NCI-H1930 (cell line): ENCODE measurements at places on chromosomes 6 and 20.

DNA sequence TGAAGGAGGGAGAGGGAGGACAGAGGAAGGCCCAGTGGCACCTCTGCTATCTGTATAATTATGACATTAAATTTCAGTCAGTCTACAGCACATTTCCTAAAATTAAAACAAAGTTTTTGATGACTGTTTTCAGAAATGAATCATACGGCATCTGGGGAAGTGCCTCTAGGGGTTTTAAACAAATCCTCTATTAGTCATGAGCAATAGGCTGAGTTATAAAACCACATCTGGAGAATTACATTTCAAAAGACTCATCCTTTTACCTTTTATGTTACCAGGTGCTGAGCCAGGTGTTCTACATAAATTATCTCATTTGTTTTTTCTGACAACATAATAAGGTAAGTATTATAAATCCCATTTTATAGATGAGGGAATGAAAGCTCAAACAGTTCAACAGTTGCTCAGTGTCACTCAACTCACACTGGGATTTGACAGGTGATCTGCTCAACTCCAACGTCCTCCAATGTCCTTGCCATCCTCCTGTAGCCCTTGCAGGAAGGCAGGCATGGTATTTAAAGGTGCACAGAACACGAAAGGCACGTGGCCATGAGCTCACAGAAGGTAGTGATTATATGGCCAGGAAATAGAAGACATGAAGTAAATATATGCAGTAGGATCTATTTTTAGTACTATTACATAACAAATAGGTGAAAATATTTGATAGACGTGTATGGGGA, 184.2 kb upstream of the MAN1A1 start:
- DNase-seq = peak; percentile 43

- DNase-seq = no peak
Measured at GRCh38 chr6:50096296-50096695, 46.6 kb upstream of the DEFB112 start.

GRCh38 chr6:142975365-142975764, 30.4 kb upstream of the HIVEP2 start:
- DNase-seq = no peak

GRCh38 chr6:52508261-52508739, 68.6 kb downstream of the TRAM2 start:
- DNase-seq = no peak

- DNase-seq = no peak
Measured at GRCh38 chr6:120965814-120966213, 368.5 kb downstream of the TBC1D32 start.

DNA sequence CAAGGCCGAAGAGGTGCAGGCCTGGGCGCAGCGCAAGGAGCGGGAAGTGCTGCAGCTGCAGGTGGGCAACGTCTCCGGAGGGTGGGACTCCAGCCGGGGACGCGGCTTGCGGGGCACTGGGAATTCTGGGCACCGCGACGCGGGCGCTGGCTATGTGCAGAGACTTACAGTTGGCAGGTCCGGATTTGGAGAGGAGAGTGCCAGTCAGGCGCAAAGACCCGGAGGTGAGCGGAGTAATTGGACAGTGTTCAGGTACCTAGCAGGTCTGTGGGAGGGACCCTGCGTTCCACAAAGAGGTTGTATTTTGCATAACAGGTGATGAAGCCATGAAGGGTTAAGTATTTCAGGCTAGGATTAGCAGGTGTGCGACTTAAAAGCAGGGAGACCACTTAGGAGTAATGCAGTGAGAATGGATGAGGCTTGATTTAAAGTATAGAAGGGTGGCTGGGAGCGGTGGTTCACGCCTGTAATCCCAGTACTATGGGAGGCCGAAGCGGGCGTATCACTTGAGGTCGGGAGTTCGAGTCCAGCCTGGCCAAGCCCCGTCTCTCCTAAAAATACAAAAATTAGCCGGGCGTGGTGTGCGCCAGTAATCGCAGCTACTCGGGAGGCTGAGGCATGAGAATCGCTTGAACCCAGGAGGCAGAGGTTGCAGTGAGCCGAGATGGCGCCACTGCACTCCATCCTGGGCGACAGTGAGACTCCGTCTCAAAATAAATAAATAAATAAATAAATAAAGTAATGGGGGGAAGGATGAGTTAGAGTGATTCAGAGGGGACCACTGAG, 1.0 kb downstream of the MRPS26 start:
- no peak for DNase-seq

DNA sequence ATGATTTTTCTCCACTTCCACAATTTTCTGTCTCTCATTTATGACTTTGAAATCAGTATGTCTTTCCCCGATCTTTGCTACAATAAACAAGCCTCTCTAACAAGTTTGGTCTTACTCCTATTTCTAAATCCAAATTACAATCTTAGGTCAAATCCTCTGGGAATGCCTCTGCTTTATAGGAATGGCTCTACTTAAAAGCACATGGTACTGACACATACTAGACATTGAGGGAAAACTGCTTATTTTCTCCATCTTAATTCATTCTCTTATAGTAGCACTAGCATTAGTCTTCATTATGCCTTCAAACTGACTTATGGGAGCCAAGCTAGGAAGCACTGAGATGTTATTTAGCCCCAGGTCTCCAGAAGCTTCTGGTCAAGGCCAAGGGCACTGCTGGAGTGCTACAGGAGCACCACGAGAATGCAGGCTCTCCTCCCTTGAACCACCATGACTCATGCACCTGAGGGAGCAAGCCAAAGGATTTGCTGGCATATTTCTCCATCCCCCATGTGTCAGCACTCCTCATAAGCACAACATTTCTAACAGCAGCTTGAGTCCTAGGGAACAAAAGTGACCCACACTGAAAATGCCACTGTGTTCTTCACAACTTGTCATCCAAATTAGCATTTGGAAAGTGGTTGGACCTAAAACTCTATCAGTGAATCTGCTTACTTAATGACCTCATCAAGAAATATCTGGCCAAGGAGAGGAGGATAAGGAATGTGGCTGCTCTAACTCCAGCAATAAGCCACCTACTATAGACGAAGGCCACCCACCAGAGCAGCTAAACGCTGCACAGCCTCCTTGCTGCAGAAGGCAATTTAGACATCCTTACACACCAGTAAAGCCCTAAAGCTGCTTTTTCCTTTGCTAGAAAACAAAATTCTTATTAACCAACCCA, 156.8 kb upstream of the KCNQ5 start:
- no peak for DNase-seq

DNA sequence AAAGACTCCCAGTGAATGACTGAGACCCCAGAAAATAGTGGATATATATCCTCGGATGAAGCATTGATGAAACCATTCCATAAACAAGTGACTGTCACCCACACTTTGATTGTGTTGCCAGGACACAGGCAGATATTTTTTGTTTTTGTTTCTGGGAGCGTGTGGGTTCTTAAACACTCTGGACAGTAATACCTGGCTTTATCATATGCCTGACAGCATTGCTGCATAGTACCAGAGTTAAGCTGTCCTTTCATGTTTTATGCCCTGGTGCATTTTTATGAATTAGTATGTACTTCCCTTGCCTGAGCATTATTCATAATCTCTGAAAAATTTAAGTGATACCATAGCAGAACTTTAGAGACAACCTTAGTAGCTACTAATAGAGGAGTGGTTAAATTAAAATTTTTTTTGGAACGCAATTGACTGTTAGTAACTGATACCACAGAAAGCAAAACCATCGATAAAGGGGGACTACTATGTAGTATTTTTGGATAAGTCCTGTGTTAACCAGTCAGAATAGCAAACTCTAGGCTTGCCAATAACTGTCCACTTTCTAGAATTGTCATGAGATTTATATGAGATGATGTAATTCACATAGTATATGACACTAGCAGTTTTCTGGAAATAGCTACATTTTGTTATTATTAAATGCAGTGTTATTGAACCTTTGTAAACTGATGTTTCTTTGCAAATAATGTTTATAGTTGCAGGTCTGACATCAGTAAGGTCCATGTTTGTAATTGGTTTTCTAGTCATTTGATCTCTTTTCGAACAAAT, 30.4 kb downstream of the SENP6 start:
- no peak for DNase-seq

DNA sequence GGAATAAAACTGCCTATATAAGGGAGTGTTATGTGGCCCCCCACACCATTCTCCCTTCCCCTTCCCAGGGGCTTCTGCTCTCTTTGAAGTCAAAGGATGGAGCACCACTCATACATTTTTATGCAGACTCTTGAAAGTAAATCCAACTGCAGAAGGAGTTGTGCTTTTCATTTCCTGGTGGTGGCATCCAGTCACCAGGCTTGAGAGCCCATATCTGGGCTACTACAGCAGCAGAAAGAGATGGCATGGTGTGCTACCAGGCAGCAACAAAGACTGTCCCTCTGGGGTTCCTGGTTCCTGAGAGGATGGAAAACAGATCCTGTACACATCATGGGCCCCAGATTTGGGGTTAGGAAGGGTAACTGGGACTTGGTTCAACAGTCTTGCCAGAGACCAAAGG, 226.4 kb downstream of the CLIC5 start:
- no peak for DNase-seq

DNA sequence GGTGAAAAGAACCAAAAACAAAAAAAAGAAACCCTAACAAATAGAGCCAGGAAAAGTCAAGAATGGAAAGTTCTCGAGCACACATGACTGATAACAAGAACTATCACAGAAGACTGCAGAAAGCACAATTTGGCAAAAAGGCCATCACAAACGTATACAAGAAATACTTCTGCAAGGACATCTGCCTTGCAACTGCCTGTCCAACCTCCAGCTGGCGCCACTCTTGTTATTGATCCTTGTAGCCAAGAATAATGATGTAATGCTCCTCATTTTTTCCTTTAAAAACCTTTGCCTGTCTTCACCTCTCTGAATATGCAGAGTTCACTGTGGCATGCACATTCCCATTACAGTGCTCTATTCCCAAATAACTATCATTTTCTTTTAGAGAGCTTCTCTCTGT, 87.9 kb upstream of the BMP5 start:
- DNase-seq = no peak

- DNase-seq = no peak
Measured at GRCh38 chr6:7590918-7591302, 912 bp downstream of the SNRNP48 start.

GRCh38 chr6:144834426-144835038, 549.4 kb downstream of the UTRN start:
- DNase-seq = no peak

- DNase-seq = no peak
Measured at GRCh38 chr20:49603209-49603627, 35.3 kb upstream of the PTGIS start.

DNA sequence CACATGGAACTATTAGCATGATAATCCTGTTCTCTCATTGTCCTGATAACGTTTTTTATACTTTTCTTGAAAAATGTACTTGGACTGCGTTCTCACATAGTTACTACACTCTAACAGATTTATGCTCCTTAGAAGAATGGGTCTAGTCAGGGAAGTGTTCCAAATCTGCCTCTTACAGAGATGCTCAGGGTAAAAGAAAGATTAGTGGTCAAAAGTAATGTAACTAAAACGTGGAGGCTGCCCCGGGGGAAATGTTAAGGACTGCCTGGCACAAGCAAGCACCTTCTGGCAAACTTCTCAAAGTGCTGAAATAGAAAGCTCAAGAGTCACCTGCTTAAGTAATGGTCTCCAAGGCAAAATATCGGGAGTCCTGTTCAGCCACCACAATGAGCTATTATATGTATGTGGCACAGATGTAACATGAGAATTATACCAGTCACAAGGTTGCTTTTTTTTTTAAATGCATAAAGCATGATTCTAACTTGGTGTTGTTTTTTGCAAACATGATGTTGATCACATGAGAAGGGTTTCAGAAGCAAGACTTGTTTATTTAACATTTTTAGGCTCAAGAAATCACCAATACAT, 244.5 kb upstream of the JARID2 start:
- DNase-seq = no peak

DNA sequence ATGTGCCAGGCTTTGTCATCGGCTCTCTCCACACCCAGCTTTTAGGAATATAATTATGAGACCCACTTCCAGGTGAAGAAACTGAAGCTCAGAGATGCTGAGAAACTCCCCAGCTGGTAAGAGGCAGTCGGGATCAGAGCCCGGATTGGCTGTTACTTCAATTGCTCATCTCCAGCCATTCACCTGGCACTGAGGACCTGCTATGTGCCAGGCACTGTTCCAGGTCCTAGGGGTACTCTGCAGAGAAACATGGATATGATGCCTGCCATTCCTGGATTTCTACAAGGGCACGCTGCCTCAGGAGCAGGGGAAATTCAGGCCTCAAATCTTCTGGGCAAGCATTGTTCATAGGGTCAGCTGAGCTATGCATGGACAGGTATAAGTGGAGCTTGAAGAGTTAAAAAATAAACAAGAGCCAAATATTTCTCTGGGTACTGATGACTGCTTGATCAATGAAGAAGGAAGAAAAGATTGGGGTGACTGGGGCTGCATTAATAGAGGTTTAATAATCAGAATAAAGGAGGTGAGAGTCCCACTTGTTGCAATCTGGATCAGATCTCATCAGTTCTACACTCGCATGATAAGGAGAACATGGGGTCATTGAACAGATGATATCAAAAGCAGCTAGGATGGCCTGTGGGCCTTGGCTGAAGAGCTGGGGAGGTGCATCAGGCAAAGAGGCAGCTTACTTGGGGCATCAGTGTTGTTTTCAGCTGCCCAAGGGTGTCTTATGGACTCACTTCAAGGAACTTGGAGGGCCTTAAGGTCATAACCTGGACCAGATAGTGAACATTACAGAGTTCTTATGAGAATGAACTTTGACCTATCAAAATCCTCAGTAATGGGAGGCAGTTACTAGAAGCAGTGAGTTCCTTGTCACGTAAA, 80.9 kb upstream of the TOX2 start:
- no peak for DNase-seq

DNA sequence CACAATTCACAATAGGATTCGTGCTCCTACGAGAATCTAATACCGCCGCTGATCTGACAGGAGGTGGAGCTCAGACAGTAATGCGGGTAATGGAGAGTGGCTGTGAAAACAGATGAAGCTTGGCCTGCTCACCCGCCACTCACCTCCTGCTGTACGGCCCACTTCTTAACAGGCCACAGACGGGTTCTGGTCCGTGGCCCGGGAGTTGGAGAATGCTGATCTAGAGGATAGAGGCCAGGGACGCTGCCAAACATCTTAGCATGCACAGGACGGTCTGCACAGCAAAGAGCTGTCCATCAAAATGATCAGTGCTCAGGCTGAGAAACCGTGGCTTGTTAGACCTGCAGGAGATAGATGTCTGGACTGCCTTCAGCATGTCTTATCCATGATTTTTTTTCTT, 186.4 kb downstream of the SASH1 start:
- DNase-seq = no peak
